ENCODE measurements at places on chromosomes 6 and 20.

- no peak for DNase-seq
Observed at GRCh38 chr6:143545976-143546547, 34.5 kb upstream of the FUCA2 start.

GRCh38 chr20:10524643-10525042, 89.5 kb downstream of the SLX4IP start:
- no peak for DNase-seq

GRCh38 chr6:139447656-139447975, 73.2 kb upstream of the CITED2 start:
- no peak for DNase-seq

DNA sequence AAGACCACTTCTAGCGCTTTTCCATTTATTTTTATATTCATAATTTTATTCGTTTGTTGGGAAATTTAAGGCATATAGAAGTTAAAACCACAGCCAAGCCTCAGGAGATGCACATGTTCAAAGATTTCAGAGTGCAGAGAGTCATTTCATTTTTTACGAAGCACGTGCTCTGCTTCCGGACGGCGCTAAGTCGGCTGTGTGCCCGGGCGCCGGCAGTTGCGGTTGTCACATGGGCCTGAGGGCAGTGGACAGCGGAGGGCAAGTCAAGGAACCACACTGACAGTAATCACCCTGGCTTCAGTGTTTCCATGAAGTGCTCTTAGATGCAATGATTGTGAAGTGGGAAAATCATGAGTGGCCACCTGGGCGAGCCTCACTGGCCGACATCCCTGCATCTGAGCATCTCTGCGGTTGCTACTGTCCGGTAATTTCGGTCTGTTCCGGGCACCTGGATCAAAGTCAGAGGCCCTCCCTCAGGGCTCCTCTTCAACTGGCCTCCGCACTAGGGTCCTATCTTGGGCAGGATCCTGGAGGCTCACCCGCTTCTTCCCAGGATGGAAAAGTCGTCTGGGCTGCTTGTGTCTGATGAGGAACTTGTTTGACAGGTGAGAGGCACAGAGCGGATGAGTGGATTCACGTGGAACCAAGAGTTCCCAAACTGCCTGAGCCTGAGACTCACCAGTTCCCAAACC, 90.8 kb downstream of the DACT2 start:
- DNase-seq: no peak

DNA sequence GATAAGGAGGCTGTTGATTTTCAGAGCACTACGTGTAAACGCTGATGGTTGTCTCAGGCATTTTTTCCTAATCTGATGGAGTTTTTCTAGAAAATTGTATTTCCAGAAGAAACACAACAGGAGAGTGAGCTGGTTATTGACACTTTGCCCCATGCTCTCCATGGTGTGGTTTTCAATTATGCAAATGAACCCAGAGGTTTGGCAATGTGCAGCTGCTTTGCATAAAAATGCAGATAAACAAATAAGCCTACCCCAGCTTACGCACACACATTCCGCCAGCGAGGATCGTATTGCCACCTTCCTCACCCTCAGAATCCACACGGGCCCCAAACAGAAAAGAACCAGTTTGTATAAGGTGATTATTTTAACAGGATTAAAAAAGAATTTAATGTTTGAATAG, 45.1 kb upstream of the FRMD1 start:
- no peak for DNase-seq

GRCh38 chr6:88872962-88873361, 90.5 kb downstream of the RNGTT start:
- no peak for DNase-seq

- DNase-seq: peak; percentile 80
Observed at GRCh38 chr20:57266291-57267157, at the start of gene BMP7. Gene BMP7, minus strand, starts transcription at chr20:57266641. Its CDS starts 519 bp downstream, at chr20:57266122.

DNA sequence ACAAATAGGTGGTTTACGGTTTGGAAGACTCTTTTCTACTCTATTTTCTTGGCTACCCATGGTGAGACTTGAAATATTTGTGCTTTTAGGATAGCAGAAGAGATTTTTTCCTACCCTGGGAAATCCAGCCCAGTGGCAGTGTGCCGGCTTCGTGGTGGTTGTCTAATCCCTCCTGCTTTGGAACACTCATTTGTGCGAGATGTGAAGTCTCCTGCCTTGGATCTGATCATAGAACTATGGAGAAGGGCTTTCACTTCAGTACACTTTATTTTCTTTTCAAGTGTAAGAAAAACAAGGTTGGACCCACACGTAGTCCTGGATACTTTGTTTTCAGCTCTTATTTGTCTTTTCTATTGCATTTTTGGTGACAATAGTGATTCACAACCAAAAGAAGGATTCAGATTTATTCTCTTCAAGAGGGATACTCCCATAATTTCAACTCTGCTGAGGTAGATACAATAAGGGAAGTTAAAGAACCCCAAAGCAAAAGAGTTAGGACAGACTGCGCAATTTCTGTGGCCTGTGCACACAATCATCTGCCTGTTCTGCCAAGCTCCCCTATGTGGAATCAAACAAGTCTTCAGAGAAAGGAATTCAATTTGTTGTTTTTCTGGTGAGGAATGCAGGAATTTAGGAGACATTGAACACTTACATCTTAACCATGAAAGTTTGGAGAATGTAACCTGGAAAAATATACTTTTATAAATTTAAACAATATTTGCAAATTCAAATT, 413.2 kb downstream of the GJA1 start:
- no peak for DNase-seq

DNA sequence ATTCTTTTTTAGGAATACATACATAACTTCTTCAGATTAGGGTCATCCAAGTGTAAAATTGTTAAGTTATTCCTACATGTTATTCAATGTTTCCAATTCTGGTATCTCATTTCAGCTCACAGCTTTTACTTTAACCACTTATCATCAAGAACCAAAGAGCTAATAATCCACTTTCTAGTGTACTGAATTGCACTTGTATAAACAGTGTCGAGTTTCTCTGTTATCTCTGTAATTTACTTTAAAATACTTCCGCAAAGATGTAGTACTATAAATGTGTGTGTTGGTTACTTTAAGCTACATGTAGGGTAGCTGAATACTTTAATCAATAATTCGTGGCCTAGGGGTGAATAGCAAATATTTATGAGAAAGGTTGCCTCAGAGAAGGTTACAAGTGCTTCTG, 8.8 kb upstream of the GJA1 start:
- DNase-seq: no peak

- no peak for DNase-seq
Observed at GRCh38 chr6:32212076-32212760, 11.6 kb downstream of the NOTCH4 start.

DNA sequence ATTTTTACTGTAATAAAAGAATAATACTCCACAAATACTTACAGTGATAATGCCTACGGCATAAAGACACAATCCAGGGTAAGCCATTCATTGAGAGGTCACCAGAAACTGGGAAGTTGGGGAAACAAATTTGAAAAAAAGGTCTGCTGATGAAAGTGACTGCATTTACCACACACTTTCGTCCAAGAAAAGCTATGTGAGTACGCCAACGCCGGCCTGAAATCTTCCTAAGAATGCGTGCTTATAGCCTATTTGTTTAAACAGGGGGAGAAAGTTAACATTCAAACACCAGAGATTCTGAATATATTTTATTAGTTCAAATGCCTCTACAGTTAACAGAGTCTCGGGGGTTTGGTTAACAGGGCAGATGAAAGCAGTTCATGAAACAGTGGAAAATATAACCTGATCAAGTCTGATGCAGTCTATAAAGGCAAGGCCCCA, 657 bp upstream of the LTV1 start:
- no peak for DNase-seq

DNA sequence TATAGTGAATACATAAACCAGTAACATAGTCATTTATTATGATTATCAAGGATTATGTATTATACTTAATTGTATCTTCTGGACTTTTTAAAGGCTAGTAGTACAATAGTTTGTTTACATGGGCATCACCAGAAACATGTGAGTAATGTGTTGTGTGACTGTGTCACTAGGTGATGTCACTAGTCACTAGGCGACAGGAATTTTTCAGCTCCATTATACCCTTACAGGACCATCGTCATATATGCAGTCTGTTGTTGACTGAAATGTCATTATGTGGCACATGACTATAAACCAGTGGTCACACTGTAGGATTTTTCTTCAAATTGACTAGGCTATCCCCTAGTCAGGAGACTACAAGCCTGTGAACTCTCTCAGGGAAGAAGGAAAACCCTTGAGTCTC, 86.5 kb upstream of the CENPW start:
- DNase-seq: no peak

- peak; percentile 63 for DNase-seq
Observed at GRCh38 chr6:36820700-36821580, 18.3 kb downstream of the CPNE5 start.

- peak; percentile 33 for DNase-seq
Observed at GRCh38 chr6:111662794-111663593, 57.3 kb upstream of the TRAF3IP2 start.

- DNase-seq: no peak
Observed at GRCh38 chr6:119184008-119184648, 105.7 kb upstream of the FAM184A start.

GRCh38 chr6:30035784-30036183, 25.3 kb upstream of the POLR1H start:
- DNase-seq: no peak

DNA sequence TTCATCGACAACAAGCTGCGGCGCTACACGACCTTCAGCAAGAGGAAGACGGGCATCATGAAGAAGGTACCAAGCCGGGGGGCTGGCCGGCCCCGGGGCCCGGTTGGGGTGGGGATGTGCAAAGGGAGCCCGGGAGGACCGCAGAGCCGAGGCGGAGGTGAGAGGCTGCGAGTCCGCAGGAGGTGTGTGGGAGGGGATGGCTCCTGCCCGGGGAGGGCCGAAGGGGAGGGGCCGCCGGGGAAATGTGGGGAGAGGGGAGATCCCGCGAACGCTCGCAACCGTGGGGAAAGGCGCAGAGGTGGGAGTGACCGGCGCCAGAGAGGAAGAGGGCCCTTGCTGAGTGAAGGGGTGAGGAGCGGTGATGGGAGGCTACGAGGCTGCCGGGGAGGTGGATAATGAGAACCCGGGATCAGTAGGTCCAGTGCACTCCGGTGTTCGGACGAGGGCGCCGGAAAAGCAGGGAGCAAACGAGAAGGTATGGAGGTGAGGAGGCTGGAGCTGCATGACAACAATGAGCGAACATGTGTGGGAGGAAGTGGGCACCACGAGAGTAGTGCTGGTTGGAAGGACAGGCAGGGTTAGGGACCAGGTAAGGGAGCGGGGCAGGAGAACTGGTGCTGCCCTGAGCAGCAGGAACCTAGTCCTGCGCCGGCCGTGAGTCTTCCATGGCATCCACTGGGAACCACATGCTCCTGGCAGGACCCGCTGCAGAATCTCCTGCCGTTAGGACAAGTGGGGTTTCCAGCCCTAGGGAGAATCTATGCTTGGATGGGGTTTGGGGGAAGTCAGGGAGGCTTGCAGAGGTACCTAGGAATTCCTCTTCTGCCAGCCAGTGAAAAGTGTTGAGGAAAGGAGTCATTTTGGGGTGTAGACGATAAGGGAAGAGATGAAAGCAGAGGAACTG, 1.3 kb downstream of the SRF start:
- DNase-seq: peak; percentile 58

- DNase-seq: no peak
Observed at GRCh38 chr6:53020005-53020744, 25.1 kb upstream of the GSTA4 start.

DNA sequence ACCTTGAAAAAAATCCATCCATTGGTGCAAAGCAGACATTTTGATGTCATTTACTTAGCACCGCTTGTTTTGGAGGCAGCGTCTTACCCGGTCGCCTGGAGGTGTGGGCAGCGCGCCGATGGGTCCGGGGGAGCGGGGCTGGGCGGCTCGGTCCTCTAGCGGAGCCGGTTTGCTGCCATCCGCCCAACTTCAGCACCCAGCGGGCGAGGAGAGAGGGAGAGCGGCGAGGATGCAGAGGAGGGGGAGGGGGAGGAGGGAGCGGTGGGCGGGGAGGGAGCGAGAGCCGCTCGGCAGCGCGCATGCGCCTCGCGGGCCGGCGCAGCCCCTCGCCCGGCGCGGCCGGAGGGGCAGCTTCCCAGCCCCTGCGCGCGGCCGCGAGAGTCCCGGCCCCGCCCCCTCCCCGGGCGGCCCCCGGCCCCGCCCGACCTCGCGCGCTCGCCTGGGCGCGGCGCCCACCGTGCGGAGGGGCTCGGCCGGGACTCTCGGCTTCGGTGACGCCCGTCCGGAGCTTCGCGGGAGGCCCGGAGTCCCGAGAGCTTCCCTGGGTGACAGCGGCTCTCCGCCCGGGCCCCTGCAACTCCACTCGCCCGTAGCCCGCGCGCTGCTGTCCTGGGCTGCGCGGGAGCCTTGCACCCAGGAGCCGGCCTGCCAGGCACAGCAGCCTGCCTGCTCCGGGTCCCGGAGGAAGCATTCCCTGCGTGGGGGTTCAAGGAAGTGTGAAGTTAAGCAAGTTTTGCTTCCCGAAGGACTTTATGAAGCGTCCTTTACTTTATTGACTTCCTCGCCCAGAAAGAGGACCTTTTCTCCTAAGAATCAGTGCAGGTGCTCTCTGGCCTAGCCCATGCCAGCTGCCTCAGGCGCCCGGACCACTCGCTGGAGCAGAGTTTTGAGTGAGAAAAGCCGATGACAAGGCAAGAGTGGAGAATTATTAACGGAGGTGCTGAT, at the start of gene RGS17:
TSS of gene RGS17 (minus strand) at position 246 of the 945 bp plus-strand sequence. CDS start 87,264 bp downstream, outside the sequence.
- DNase-seq: peak; percentile 94

DNA sequence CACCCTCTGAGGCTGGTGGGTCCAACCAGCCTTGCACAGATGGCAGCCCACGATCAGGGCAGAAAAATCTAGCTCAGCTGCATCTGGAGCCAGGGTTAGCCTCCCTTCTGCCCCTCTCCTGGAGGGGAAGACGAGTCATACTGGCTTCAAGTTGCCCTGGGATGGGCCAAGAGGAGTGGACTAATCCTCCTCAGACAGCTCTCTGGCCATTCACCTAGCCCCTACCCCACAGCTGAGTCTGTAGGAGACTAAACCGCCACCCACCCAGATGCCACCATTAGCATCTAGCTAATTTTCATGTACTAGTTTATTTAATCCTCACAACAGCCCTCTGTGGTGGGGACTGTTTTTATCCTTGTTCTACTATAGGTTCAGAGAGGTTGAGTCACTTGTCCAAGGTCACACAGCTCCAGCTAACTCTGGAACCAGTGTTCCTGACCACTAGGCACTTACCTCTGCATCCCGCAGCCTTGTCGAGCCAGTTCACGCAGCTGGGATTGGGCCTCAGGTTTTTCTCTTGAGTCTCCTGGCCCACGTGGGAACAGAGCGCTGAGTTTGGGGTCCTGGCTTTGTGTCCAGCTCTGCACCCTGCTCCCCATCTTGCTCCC, 48.5 kb upstream of the CCDC167 start:
- DNase-seq: no peak

DNA sequence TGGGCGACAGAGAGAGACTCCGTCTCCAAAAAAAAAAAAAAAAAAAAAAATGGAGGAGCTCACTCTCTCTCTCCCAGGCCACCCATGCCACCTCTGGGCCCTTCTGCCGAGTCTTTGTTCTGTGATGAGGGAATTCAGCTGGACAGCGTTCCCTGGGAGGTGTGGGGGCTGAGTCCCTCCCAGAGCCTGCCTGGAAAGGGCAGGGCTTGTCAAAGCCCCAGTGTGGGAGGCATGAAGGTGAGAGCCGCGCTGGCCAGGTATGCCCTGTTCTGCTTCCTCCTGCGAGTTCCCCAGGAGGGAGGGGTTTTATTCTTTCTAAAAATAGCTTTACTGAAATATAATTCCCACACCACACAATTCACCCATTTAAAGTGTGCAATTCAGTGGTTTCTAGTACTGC, 69.6 kb downstream of the TMEM242 start:
- no peak for DNase-seq

Data from neural progenitor cell (in vitro differentiated cells).